Activated CD4-positive, CD25-positive, alpha-beta regulatory T cell treated with anti-CD3 and anti-CD28 coated beads, Interleukin-2, amount 50 U/mL, for 24 hours (primary cell): ENCODE measurements at places on chromosomes 13 and 19.

DNA sequence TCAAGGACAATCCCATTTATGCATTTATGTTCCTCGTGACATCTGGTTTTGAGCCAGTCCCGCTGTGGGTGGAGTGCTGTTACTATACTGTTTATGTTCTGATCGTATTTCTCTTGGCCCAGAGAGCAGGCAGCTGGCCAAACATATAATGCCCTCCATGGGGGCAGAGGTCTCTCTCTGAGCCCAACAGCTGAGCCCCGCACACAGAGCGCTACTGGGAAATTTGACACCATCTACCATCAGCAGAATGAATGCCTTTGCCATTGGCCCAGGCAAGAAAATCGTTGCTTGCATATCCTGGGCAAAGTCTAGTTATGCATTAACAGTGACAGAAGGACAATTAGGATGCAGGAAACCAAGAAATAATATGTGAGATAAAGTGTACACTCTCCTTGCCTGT lies 126.8 kb upstream of the CACNA1A start:
- no peak for ATAC-seq

DNA sequence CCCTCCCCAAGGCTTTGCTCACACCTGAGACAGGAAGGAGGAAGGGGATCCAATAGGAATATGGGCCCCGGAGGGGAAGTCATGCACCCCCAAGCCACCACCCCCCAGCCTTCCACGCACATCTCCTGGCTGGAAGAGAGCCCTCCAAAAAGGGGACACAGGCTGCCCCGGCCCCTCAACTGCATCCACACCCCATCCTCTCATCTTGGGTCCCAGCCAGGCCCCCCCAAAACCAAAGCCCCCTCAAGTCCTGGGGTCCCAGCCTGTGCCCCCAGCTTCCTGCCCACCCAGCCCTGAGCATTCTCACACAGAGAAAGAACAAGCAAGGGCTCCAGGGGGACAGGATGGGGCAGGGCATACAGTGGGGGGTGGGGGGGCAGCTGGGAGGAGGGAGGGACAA lies 12.1 kb downstream of the SMIM24 start:
- no peak for ATAC-seq

GRCh38 chr19:13152356-13152973 lies 2.3 kb downstream of the IER2 start:
- peak; percentile 14 for ATAC-seq

GRCh38 chr19:11530432-11530831 lies 1.5 kb upstream of the ECSIT start:
- ATAC-seq: no peak

- ATAC-seq: no peak
These were observed 16.4 kb upstream of the PRR19 start for GRCh38 chr19:42285541-42285941.

DNA sequence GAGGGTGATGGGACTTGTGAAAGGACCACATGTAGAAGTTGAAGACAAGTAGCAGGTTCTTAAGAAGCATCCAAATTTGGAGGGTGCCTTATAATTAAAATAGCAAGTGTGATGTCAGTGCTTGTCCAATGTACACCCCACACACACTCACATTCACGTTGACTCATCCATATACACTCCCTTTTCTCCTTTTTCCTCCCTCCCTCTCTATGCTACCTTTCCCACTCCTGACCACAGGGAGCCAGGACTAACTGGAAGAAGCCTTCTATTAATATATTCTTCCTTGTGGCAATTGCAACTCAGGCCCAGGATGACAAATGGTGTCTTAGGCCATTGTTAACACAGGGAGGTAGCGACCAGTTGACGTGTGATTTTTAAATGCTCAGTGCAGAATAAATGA lies 16.3 kb upstream of the GPR183 start:
- no peak for ATAC-seq

GRCh38 chr19:14112051-14112808 lies 5.3 kb downstream of the PRKACA start:
- ATAC-seq: no peak

- ATAC-seq: no peak
These were observed 17.1 kb downstream of the NAA16 start for GRCh38 chr13:41327994-41328790.

DNA sequence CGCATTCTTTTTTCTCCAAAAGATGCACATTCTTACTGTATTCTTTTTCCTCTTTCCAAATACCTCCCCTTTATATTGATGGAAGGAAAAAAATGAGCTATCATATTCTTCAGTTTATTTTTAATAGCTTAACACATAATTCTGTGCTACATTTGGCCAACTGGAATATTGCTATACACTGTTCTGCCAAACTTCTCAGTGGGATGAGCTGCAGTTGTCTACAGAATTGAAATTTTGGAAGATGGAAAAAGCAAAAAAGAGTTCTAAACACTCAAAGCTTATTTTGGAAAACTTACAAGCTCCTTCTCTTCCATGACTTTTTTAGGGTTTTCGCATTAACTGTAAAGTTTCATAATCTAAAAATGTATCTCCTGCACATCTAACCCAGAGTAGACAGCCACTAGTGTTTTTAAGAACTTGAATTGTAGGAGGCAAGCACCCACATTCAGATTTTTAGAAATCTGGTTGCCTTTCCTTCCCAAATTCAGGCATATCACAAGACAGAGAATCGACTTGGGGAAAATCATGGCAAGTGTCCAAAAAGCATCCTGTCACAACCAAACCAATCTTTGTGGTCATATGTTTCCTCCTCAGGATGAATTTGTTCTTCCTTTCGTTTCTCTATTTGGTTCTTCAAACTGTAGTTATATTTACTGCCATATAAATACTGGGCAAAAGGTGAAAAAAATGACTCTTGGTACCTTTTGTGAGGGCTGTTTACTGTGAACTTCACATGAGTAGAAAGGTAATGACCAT lies 111.4 kb upstream of the FRY start:
- no peak for ATAC-seq

GRCh38 chr13:72875233-72875632 lies 93.3 kb downstream of the PIBF1 start:
- no peak for ATAC-seq
